ENCODE measurements at places on chromosomes 4 and X. TPM values are rescaled to one million over a fixed set of nuclear protein-coding genes. Genes with fewer than 3 reads are reported as not detected.

- DNase-seq = no peak
Observed at GRCh38 chr4:113637823-113638561, 123.5 kb downstream of the CAMK2D start.

DNA sequence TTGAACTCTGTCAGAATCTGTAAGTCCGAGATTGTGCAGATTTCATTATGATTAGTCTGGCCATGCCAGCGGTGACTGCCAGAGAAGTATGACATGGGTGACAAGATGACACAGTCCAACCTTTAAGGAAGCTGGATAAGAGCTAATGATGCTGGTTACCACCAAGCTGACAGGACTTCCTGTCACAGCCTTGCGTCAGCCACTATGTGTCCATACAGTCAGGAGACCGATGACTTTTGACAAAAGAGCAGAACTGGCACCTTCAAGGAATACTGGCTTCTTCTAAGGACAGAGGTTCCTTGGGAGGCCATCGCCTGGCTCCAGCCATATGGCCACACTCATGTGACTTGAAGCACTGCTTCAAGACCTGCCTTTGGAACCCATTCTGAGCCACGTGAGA, 67.2 kb upstream of the TFDP3 start:
- DNase-seq = no peak

GRCh38 chrX:41273638-41274037, 60.3 kb upstream of the DDX3X start:
- no peak for DNase-seq

GRCh38 chr4:139643042-139643895, 22.4 kb upstream of the MGST2 start:
- DNase-seq = no peak

GRCh38 chrX:137234651-137235402, 201.0 kb upstream of the GPR101 start:
- no peak for DNase-seq

WDR17 gene
- total RNA-seq = 0.64 TPM
